ENCODE measurements at places on chromosomes 7 and 10.

- no peak for DNase-seq
These were observed 77.4 kb downstream of the RBM20 start for GRCh38 chr10:110721406-110722038.

- peak; percentile 43 for DNase-seq
These were observed 194.4 kb upstream of the IMMP2L start for GRCh38 chr7:111756687-111757178.

- DNase-seq, result peak; percentile 17
These were observed 33.9 kb upstream of the EEPD1 start for GRCh38 chr7:36119005-36119706.

DNA sequence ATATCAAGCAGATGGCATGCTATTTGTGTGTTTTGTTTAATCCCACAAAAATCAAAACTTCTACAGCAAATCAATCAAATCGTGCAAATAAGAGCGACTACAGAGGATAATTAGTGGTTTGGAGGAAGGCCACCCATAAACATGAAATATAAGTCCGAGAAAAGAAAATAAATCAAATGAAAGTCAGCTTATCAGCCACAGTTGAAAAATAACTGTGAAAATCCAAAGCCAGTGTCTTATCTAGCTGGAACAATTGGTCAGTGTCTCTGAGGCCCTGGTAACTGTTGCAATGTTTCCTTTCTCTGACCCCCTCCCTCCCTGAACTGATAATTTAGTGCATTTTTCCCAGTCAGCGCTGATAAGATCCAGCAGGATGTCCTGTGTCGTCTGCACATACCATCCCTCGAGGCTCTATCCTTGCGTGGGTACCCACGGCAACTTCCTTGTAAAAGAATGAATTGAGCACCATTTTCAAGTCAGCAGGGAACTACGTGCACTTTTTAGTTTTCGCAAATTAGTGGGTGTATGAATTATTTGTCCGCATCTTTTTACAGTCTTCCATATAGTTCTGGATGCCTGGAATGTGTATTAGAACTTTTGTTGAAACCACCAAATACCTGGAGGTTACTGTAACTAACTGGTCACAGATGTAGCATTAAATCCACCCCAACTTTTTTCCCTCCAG lies 10.8 kb upstream of the JCAD start:
- DNase-seq, result no peak

DNA sequence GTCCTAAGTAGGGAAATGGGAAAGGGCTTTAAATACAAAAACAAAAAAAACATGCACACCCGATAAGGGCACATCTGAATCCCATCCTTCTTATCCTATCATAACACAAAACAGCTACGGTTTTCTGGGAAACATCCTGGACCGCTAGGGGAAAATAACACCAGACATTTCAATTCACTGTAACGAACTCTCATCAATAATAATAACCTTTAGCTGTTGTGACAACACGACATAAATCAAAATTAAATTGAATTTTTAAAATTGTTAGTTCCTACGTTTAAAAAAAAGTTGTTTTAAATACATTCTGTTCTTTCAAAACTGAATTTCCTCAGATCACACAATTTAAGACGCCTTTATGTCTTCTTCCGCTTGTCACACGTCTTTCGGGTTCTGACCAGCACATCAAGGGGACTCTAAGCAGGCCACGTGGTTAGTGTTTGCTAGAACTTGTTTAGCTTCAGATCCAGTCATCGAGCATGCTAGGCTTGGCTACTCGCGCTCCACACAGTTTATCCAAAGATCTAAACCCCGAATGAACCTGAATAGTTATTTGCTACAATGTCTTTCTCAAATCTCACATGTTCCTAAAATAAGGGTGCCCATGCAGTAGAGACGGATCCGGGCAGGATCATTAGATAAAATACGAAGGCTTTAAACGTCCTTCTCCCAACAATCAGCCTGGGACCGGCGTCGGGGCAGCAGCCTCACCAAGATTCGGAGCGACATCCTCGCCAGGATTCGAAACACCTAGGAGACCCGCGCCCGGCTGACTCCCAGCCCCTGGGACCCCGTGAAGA lies 839 bp downstream of the IKZF5 start:
- no peak for DNase-seq

- no peak for DNase-seq
These were observed 71.3 kb downstream of the MYOF start for GRCh38 chr10:93410697-93411348.

DNA sequence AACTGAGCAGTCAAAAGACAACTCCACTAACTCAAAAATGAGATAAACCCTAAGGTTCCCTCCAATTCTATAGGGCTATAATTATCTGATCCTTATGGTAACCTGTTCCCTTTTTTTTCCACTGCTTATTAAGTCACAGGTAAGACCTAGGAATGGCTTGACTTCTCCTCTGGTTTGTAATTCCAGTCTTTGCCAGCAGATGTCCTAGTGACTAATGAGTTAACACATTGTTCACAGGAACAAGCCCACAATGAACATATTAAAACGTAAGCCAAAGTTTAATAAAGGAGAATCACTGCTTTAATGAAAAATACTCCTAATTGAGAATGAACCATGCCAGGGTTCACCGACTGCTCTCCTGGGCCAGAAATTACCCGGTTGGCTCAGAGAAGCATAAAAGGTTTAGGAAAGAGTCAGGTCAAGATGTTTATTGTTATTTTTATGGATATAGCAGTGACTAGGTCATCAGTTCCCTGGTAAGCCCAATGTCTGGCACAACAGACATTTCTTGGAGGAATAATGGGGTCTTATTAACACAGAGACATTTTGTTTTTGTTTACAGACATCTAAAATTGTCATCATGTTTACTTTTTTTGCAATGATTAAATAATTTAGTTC lies 120.1 kb downstream of the ELAPOR2 start:
- peak; percentile 20 for DNase-seq

GRCh38 chr10:110074758-110075671 lies 67.2 kb downstream of the ADD3 start:
- no peak for DNase-seq

DNA sequence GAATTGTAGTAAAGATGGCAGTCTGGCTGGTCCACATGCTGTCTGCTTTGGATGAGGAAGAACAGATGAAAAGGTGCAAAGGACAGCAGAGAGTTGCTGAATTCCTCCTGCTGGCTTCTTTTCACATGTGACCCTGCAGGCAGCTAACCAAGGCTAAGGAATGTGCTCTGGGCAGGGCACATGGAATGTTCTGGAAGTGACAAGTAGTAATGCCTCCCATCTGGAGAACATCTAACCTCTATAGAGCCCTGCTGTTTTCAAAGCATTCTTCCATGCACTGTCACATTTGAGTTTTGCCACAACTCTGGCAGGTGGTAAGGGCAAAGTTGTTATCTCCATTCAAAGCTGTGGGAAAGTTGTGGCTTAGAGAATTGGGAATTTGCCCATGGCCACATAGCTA lies 208.8 kb downstream of the STK31 start:
- DNase-seq, result no peak

DNA sequence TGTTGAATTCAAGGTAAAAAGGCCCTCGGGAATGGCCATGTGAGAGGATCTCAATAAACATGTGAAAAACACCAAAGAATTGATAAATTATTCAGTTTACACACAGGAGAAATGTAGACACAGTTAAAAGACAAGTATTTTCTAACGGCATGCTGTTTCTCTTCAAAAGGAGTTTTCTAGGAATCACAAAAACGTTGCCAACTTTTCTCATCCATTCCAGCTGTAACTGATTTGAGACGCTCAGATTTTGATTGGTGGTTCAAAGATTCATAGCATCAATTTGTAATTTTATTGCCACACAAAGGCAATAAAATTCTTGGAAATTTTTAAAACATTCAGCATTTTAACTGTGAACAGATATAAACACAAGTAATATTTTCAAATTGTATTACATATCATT lies 384.9 kb upstream of the PFKP start:
- no peak for DNase-seq

Measured in T1000 (cell line).